KG1 (cell line): ENCODE measurements at places on chromosomes 2 and 18.
A peak's percentile ranks its signal among the peaks of the same experiment; 100 is the strongest.

GRCh38 chr2:149098701-149099100 lies 60.2 kb downstream of the LYPD6B start:
- DNase-seq: no peak

- DNase-seq: no peak
Measured at GRCh38 chr18:9364242-9364641, 29.7 kb downstream of the TWSG1 start.

DNA sequence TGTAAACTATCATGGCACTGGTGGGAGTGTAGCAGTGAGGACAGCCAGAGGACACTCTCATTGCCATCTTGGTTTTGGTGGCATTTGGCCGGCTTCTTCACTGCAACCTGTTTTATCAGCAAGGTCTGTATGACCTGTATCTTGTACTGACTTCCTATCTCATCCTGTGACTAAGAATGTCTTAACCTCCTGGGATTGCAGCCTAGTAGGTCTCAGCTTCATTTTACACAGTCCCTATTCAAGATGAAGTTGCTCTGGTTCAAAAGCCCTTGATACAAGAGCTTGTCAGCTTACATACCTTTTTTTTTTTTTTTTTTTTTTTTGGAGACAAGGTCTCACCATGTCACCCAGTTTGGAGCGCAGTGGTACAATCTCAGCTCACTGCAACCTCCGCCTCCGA lies 110.9 kb downstream of the METTL8 start:
- no peak for DNase-seq

- DNase-seq: no peak
Measured at GRCh38 chr2:240972636-240973521, 25.5 kb upstream of the SNED1 start.

- DNase-seq: no peak
Measured at GRCh38 chr2:56386657-56387056, 202.9 kb downstream of the CCDC85A start.

DNA sequence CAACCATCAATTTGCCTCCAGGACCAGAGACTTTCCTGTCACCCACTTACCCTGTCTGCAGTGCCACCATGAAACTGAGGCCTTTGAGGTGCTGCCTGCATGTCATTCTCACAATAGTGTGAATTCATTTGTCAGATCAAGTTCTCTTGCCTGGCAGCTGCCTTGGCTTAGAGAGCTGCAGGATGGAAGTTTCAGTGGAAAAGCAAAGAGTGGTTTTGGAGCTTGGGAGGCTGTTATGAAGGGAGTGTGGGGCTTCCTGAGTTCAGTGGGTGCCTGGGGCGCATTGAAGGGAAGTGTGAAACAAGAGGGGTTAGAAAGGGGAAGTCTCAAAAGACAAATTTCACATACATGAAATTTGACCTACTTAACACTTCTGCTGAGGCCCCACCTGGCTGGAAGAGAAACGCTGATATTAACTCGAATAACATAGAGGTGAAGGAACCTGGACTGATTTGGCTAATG lies 7.9 kb upstream of the LBH start:
- DNase-seq: no peak

DNA sequence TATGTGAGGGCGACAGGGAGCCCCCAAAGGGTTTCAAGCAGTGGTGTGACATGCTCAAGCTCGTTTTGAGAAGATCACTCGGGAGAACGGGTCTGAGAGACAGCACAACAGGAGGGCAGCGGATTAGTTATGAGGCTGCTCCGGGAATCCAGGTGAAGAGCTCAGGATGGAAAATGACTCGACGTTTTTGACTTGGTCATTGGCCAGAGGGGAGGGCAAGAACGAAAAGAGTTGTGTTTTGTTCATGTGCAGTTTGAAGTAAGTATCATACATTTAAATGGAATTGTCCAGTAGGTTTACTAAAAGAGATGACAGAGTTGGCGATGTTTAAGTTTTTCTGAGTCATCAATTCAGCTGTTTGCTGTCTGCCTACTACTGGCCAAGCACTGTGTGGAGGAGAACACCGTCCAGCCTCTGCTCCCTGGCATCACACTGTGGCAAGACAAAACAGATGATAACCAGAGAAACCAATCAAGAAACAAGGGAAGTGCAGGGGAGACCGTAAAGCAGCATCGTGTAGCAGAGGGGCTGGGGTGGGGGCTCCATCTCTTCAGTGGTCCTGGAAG lies 25.3 kb upstream of the ANXA4 start:
- DNase-seq: no peak

- peak; percentile 18 for DNase-seq
Measured at GRCh38 chr2:226030788-226031646, 631.5 kb downstream of the NYAP2 start.

GRCh38 chr2:44084850-44085249 lies 83.8 kb upstream of the PPM1B start:
- no peak for DNase-seq

- DNase-seq: no peak
Measured at GRCh38 chr2:201971531-201972228, 62.0 kb upstream of the FZD7 start.

DNA sequence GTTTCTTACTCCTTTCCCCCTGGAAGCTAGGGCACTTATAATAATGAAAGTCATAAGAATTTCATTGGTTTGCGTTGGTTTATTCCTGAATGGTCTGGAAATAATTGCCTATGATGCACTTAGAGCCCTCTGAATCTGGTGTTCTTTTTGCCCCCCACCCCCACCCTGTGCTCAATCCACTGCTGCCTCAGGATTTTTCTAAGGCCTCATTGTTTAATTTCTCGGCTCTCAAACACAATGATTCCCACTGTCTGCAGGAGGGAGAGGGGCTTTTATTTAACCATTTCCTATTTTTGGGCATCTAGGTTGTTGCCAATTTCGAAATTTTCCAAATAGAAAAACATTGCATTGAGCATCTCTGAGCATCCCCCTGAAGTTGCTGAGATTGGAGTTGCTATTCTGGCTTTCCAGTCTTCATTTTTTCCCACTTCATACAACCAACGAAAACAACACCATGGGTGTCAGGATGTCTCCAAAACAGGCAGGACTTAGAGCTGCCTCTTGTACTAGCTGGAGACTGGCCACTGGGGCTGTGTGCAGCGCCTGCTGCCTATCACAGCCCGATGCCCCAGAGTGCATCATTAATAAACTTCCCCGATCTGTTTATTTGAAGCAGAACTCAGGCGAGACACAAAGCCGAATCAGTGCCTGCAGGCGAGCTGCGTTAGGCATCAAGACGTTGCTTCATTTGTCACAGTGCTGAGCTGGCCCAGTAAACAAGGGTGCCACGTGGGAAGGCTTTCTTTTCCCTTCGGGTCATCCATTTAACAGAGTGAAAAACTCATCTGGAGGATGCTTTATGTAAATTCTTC lies 1.8 kb upstream of the PCARE start:
- no peak for DNase-seq

DNA sequence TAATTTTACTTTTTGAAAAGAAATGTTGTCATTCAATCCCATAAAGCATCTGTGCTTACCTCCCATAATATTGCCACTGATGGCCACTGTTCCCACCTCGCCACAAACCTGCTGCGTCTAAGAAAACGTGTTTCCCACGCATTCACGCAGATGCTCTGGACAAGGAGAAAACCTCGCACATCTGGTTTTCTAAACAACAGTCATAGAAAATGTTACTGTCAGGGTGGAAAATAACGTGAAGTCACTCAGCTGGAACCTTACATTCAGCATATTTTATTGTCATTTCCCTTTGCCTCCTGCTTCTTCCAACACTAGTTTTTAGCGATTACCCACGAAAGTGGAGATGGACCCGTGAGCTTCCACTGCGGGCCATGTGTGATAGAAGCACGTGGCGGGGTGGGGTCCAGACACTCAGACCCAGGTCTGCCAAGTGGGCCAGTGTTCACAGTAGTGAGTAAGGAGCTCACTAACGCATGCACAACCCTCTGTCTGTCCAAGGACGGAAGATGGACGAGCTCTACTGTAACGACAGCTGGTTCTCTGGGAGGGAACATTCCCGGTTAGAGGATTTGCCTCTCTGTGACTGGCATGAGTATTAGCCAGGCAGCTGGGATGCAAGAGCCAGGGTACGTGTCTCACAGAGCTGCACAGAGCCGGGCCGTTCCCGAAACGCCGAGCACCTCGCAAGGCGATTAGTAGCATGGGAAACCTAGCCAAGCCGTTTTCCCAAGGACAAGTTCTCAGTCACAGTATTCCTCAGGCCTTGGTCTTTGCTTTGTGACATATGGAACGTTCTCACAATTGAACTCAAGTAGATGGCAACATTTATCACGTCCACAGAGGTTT lies 94.5 kb downstream of the MTCL1 start:
- DNase-seq: no peak

GRCh38 chr2:238243496-238244076 lies 3.7 kb upstream of the HES6 start:
- DNase-seq: no peak

DNA sequence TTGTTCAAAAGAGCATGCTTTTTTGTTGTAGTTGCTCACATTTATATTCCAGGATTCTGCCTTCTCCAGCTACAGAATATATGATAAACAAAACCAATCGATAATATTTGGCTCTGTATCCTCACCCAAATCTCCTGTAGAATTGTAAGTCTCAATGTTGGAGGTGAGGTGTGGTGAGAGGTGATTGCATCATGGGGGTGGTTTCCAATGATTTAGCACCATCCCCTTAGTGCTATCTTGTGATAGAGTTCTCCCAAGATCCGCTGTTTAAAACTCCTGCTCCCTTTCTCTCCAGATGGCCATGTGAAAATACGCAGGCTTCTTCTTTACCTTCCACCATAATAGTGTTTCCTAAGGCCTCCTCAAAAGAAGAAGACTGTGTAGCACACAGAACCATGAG lies 98.7 kb upstream of the SCN7A start:
- no peak for DNase-seq

- DNase-seq: no peak
Measured at GRCh38 chr2:66495788-66496640, 61.1 kb downstream of the MEIS1 start.

GRCh38 chr2:25368660-25369059 lies 26.9 kb upstream of the DNMT3A start:
- DNase-seq: no peak

- DNase-seq: peak; percentile 68
Measured at GRCh38 chr2:45643543-45644542, 7.6 kb upstream of the PRKCE start.
